ENCODE measurements at places on chromosomes 1 and 21.
A peak's percentile ranks its signal among the peaks of the same experiment; 100 is the strongest.

GRCh38 chr1:226826479-226827261 is 43.7 kb upstream of the PSEN2 start:
- DNase-seq, result no peak

GRCh38 chr1:79150576-79150975 is 144.0 kb upstream of the ADGRL4 start:
- no peak for DNase-seq

- no peak for DNase-seq
Observed at GRCh38 chr1:165734906-165735305, 33.8 kb downstream of the TMCO1 start.

GRCh38 chr1:19922015-19922688 is 1.3 kb downstream of the PLA2G2E start:
- DNase-seq, result no peak

DNA sequence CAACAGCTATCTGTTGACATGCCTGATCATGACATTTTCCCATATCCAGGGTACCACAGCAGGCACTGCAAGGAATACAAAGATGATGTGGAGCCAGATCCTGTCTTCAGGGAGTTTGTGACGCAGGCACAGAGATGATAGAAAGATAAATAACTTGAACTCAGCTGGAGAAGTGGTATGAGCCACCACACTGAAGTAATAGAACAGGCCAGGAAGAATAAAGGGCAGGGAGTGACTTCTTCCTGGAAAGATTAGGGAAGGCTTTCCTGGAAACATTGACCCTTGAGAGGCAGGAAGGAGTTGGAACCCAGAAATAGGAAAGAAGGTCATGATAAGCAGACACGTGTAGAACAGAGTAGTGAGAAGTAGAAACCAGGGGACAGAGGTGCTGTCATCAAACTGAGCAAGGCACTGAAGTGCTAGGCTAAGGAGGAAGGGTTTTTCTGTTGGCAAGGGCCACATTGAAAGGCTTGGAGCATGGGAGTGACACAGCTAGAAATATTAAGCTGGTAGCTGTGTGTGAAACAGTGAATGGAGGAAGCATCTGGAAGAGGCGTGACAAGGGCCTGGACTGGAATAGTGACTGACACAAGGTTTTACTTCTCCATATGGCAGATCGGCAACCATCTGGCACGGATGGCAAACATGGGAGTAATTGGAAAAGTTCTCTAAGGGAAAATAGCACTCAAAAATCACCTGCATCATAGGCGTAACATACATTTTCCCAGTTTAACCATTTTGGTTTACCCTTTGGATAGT is 68.4 kb downstream of the AK5 start:
- no peak for DNase-seq

- DNase-seq, result peak; percentile 30
Observed at GRCh38 chr1:183711741-183712361, 58.7 kb upstream of the APOBEC4 start.

DNA sequence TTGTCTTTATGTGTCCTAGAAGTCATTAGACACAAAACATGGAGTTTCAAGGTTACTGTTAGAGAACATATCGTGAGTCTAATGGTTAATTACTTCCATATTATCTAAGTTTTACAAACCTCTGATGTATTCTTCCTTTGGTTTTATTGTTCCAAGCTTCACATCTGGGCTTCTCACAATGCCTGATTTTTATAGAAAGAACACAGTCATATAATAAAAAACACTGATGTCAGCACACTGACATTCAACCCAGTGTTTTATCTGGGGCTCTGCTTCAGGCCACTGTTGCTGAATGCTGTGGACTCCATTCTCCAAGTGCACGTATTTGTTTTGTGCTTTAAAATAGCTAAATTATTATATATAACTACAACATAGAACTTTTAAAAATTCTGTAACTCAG is 232.9 kb downstream of the SMYD3 start:
- no peak for DNase-seq

- no peak for DNase-seq
Observed at GRCh38 chr1:35499652-35500176, 57.5 kb downstream of the KIAA0319L start.
